ENCODE measurements at places on chromosomes 11 and 22. TPM values are rescaled to one million over a fixed set of nuclear protein-coding genes. Genes with fewer than 3 reads are reported as not detected.
A peak's percentile ranks its signal among the peaks of the same experiment; 100 is the strongest.

The OR5L1 gene
- not detected for total RNA-seq

The CABP4 gene
- not detected for total RNA-seq

The SMTNL1 gene
- total RNA-seq = not detected

The CCDC116 gene
- total RNA-seq = 0.48 TPM

- DNase-seq = no peak
Observed at GRCh38 chr11:105862736-105863367, 159.2 kb downstream of the MSANTD4 start.

DNA sequence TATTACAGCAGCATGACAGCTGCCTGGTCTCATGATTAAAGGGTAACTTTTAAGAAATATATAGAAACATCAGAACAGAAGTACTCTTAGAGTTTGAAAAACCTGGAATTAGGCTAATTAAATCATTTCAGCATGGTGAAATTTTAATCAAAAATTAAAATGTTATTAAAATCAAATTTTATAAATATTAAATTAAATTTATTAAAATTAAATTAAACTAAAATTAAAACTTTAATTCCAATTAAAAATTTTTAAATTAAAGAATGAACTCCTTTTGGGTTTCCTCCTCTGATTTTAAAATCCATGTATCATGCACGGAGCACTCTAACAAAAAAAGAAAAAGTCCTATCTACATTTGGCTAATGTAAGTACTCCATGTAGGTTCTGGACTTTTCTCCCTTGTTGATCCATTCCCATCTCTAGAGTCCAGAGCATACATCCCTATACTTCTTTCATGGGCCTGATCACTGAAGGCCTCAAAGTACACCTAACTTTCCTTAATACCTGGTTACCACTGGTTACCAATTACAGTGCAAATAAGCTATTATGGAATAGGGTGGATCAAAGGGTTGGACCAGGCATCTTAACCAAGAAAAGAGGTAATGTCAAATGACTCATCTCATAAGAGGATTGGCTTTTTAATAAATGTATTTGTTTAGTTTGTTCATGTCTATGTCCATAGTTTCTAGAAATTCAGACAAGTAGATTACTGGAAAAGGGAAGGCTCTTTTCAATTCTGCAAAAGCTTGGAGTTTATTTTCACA is 48.4 kb upstream of the MUC15 start:
- DNase-seq = no peak

GRCh38 chr11:131253656-131254151 is 116.7 kb upstream of the NTM start:
- DNase-seq = no peak

DNA sequence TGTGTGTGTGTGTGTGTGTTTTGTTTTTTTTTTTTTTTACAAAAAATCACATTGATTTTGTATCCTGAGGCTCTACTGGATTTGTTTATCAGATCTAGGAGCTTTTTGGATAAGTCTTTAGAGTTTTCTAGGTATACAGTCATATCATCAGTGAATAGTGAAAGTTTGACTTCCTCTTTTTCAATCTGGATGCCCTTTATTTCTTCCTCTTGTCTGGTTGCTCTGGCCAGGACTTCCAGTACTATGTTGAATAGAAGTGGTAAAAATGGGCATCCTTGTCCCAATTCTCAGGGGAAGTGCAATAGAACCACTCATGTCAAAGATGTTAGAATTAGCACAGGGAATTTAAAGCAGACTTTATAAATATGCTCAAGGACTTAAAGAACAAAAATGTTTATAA is 32.6 kb upstream of the PRDM11 start:
- no peak for DNase-seq

- peak; percentile 96 for DNase-seq
Observed at GRCh38 chr11:2194877-2195755, 23.5 kb upstream of the TH start.

DNA sequence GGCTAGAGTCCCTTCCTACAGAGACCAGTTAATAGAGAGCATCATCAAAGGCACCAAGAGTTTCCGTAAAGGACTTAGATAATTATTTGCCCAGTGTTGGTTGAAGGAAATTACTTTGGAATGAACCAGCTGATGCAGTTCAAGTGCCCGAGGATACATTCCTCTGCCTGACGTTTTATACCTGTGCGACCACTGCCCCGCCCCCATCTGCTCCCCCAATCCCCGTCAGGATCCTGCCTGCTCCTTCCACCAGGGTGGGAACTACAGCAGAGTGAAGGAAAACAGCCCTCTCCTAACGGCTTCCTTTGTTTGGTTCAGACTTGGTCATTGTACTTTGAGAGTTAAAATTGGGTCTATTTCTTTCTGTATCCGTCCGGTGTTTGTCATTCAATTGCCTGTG is 761.5 kb downstream of the NTM start:
- DNase-seq = peak; percentile 73

- no peak for DNase-seq
Observed at GRCh38 chr11:40162901-40163883, 1296.3 kb downstream of the LRRC4C start.

DNA sequence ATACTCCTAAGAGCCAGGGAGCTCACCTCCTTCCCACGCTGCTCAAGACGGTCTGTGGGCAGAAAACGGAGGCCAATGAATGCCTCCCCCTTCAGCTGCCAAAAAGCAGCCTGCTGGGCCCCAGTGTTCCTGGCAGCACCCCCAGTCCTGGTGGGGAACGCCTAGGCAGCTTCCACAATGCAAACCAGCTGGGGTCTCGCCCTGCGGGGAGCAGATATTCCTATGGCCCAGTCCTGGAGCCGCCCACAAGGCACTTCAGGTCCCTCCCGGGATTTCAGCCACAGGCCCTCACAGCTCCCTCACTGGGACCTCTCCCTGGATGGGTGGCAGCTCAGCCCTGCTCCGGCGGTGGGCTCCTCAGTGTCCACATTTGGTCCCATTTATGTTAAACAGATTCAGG is 29.2 kb downstream of the A4GALT start:
- peak; percentile 32 for DNase-seq

- DNase-seq = peak; percentile 49
Observed at GRCh38 chr22:43826142-43827002, 14.3 kb upstream of the EFCAB6 start.

GRCh38 chr22:30250039-30250565 is 3.5 kb upstream of the LIF start:
- no peak for DNase-seq
